ENCODE measurements at places on chromosomes 3 and 15.

GRCh38 chr3:171986176-171986575 lies 53.2 kb upstream of the FNDC3B start:
- no peak for DNase-seq

- no peak for DNase-seq
These were observed 46.8 kb downstream of the CYP11A1 start for GRCh38 chr15:74320352-74321247.

- no peak for DNase-seq
These were observed 217.8 kb upstream of the ARHGEF26 start for GRCh38 chr3:153903430-153903829.

DNA sequence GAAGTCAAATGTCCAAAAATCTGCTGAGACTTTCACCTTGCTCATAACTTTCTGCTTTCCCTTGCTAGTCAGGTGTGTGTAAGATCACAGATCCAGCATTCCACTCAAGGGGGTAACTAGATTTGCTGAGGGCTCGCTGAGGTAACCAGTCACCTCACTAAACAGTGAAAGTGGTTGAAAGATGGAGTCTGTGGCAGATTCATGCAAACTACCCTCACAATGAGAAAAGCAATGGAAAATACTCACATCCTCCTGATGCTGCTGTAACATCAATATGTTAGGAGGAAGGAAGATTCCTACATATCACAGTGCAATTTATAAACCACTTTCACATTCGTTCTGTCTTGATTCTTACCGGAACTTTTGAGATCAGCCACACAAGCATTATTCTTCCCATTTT lies 174.3 kb upstream of the BCL6 start:
- no peak for DNase-seq

GRCh38 chr3:195096484-195097330 lies 174.3 kb downstream of the XXYLT1 start:
- no peak for DNase-seq

- no peak for DNase-seq
These were observed 284.9 kb downstream of the TLE3 start for GRCh38 chr15:69812861-69813261.

DNA sequence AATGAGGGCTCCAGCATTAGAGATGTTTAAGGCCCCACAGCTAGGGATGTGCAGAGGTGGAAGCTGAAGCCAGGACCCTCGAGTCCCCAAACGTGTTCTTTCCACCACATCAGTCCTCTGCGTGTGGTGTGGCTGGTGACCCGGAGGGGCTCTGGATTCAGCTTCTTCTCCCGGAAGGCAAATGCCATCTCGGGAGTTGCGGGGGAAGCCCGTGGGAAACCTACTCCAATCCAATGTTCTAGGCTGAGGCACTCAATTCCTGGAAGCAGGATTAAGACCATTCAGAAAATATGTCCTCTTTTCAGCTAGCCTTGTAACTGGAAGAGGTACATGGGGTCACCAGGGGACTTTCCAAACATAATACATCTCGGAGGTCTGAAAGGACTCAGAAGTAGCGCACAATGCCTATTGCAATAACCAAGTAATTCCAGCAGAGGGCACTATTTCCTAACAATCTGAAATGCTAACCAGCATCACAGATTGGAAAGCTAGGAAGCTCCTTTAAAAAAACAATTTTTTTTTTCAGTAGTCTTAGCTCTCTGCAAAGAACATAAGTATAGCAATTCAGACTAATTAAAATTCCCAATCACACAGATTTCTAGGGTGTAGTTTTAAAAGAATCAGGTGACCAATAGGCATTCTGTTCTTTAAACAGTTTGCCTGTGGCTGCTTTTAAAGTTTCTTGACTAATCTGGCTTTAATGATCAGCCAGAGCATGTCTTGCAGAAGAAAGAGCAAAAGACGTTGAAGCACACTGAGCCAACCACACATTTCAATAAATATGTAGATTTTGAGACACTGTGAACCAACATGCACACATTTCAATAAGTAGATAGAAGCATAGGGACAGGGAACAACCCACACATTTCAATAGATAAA lies 36.1 kb downstream of the BNC1 start:
- no peak for DNase-seq

DNA sequence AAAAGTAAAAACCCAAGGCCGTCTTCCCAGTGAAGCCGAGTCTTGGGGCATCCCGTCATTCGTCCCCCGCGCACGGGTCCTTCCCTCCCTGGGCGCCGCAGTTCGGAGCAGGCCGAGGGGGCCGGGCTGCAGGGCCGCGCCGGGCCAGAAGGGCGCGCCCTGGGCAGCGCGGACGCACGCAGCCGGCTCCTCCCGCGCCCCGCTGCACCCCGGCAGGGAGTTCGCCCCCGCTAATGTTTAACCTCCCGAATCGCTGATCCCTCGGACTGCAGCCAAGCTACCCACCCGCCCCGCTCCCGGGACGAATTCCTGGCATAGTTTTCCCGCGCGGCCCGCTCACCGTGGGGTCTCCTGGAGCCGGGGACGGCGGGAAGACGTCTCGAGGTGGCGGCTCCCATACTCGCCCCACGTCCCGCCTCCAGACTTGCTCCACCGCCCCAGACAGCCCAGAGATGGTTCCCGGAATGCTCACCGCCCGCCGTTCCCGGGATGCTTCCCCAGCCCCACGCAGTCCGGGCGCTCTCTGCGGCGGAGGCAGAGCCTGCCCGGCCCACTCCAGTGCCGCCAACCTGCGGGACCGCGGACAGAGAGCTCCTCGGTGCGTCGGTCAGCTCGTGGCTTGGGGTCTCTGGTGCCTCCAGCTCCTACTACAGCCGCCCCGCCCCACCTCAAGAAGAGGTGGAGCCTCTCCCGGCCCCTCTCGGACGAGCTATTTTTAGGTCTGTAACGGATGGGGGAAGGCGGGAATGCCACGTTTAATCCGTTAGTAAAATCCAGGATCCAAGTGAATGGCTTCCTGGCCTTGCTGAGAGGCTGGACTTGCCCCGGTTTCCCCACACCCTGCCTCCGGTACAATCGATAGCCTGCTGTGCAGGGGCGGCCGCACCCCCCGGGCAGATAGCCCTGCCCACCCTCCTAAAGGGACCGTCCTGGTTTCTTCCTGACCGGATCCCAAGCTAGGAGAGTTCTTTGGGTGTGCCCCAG lies at the start of gene DZIP1L:
Gene DZIP1L, minus strand, starts transcription at position 621 of the 984 bp plus-strand sequence. CDS start 11,637 bp downstream, outside the sequence.
- peak; percentile 76 for DNase-seq

- no peak for DNase-seq
These were observed 38.7 kb downstream of the SPINK8 start for GRCh38 chr3:48294611-48295263.

DNA sequence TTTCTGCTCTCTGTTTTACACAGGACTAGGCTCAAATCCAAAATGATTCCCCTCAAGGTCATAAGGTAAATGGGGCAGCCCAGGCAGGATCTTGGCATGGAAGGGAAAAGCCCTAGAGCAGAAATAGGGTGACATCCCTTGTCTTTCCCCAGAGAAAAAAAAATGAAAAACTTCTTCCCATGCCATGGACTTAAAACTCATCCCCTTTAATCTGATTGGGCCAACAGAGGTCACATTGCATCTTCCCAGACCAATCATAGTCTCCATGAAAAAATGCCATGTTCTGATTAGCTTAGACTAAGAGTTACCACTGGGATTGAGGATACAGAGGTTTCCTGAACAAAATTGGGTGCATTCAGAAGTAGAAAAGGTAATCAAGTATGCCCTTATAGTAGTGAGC lies 241.3 kb upstream of the LRTM1 start:
- no peak for DNase-seq

DNA sequence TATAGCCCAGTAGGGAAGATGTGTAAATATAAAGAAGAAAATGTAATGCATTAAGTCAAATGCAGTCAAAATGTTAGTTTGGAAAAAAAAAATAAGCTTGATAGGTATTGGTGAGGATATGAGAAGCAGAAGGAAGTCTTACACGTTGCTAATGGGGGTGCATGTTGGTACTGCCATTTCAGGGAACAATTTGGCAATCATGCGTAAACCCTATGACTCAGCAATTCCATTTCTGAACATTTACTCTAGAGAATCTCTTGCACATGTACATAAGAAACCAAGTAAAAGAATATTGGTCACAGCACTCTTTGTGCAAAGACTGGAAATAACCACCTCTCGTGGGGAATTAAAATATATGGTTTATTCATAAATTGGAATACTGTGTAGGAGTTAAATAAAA lies 35.5 kb upstream of the TIMP4 start:
- no peak for DNase-seq

GRCh38 chr15:51325167-51325566 lies 13.2 kb downstream of the CYP19A1 start:
- no peak for DNase-seq

DNA sequence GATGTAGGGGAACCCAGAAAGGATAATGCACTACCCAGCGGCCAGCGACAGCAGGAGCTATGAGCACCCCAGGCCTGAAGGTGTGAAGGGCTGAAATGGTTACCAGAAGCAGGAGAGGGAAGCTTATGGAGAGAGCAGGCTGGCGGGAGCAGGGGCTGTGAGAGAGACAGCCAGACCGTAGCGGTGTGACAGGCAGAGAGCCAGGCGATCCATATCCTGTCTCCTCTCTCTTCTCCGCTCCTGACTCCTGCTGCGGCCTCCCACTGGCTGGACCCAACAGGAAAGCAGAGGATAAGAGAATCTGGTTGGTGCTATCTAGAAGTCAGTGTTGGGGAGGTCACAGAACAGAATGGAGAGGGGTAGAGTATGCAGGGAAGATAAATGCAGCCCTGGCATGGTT lies 49.9 kb downstream of the BTD start:
- DNase-seq, result no peak

DNA sequence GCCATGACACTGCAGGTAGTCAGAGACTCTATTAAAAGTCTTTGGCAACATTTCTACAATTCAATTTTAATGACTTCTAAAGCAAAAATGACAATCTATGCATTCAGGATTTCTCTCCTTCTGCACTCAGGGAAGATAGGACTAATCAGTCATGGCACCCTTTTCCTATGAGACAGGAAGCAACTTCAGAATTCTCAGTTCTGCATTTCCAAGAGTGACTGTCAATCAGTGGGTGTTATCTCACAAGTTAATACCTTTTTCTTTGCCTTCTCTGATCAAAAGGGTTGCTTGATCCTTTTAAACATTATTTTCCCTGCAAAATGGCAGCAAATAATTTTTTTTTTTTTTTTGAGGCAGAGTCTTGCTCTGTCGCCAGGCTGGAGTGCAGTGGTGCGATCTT lies 7.8 kb upstream of the ICE2 start:
- DNase-seq, result no peak

- no peak for DNase-seq
These were observed 76.2 kb downstream of the TGFBR2 start for GRCh38 chr3:30682434-30683155.

GRCh38 chr15:49558929-49559328 lies 61.7 kb downstream of the FAM227B start:
- no peak for DNase-seq

- DNase-seq, result no peak
These were observed 69.8 kb upstream of the BFSP2 start for GRCh38 chr3:133330065-133330464.

DNA sequence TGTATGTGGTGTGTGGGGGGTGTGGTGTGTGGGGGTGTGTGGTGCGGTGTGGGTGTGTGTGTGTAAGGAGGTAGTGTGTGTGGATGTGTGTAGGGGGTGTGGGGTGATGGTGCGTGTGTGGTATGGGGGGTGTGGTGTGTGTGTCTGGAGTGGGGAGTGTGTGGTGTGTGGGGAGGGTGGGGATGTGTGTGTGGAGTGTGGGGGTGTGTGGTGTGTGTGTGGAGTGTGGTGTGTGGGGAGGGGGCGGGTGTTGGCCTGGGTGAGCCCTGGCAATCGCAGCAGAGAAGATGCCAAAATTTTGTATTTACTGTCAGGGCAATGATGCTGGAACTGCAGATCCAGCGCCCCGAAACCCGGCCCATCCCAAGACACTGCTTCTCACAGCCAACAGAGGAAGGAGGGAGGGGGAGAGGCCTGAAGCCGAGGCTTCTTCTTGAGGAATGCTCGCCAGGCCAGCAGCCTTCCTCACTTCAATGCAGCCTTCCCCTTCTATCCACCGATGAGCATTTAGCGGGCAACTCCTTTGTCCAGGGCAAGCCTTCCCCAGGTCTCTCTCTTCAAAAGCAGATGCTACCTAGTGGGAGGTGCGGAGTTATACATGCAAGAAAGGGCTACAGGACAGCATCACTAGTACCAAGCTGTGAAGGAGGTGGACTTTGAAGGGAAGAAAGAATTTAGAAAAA lies 11.9 kb upstream of the SRP14 start:
- DNase-seq, result no peak

- DNase-seq, result no peak
These were observed 954 bp downstream of the CLDN11 start for GRCh38 chr3:170419557-170420087.

GRCh38 chr3:149266736-149267135 lies 45.1 kb upstream of the CP start:
- DNase-seq, result no peak

DNA sequence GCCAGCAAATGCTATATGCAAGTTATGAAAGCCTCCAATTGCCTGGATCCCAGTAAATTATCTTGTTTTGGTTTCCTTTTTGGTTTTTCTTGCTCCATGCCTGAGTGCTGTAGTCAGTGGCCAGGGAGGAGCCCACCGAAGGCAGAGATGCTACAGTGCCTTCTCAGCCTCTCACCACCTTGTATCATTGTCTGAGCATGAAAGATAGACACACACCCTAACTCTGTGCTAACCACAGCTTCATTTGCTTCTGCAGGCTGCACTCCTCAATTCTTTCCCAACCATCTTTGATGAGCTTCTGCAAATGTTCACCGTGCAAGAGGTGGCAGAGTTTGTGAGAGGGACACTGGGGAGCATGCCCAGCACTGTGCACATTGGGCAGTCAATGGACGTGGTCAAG lies 114.5 kb upstream of the MANF start:
- DNase-seq, result no peak

GRCh38 chr3:117793622-117794265 lies 1084.2 kb downstream of the TUSC7 start:
- no peak for DNase-seq

- no peak for DNase-seq
These were observed 283.2 kb upstream of the KCNH8 start for GRCh38 chr3:18864933-18865731.

DNA sequence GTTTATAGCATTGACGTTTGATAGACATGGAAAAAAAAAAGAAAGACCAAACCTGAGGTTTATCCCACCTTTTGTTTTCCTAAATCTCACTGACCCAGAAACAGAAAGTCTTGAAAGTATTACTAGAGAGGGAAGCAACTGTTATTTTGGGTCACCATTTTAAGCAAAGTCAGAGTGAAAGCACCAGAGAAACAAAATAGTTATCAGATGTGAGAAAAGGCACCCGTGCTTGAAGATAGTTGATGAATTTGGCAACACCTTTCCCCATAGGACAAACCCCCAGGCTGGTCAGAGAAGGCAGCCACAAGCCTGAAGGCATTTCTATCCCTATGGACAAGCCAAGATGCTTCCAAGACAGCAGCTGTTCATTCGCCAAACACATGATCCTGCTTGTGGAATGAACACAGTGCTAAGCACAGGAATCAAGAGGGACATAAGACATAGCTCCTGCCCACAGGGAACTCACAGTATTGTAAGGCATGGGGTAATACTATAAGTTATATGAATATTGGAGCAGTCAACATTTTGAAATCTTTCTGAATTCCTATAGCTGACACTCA lies 170.9 kb downstream of the ERC2 start:
- DNase-seq, result no peak

GRCh38 chr3:178966299-178967176 lies 105.1 kb downstream of the ZMAT3 start:
- no peak for DNase-seq

Data from type B pancreatic cell (in vitro differentiated cells).